ENCODE measurements at places on chromosomes 12 and 14.

DNA sequence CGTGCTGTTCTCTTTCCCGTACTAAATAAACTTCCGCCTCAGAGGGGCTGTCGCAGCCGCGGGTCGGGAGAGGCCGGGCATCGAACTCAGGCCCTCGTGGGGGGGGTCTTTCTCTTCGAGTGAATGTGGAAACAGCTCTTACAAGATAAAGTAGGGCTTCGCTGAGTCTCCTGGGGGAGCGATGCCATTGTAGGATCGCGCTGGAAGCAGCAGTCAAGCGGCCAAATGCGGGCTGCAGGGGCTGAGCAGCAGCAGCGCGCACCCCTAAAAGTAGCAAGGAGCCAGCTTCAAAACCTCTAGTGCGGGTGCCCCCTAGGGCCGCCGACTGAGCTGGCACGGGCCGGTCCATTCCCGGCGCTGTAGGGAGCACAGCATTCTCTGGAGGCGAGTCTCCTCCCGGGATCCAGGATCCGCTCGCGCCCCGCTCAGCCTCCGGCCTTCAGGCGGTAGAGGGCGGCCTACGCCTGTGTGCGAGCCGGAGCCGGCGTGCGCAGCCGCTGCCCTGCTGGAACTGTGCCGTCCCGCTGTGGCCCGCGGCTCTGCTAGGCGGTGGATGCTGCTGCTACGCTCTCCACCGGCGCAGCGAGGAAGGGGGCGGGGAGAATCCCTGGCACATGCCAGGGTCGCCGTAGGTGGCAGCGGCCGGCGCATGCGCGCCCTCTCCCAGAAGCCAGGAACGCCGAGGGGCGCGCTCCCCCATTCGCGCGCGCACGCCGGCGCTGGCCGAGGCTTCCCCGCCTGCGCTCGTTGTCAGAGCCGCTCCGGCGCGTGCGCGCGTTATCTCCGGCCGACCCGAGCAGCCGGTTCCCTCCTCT is at the start of gene FUT8:
Gene FUT8 (plus strand): TSS at position 699 of the 815 bp plus-strand sequence. CDS start 148,834 bp downstream, outside the sequence.
- DNase-seq, result peak; percentile 95

- no peak for DNase-seq
Observed at GRCh38 chr12:12194206-12194605, 72.6 kb downstream of the LRP6 start.

DNA sequence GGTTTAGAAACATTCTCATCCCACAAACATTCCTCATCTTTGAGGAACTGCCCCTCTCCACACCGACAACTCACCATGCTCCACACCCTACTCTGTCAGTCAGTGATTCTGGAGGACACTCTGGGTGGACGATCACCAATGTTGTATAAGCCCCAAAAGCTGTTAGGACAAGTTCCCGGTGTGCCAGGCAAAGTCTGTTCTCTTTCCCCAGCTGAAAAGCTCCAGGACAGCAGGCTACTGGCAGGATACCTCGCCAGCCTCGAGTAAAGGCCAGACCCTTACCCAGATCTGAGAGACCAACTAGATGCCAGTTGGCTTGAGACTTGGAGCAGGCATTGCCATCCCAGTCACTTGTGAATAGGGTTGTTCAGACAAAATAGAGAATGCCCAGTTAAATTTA is 12.0 kb downstream of the KRT5 start:
- DNase-seq, result no peak

GRCh38 chr14:65434216-65434850 is 21.8 kb downstream of the FUT8 start:
- DNase-seq, result no peak

- no peak for DNase-seq
Observed at GRCh38 chr12:104751594-104751993, 206.5 kb downstream of the SLC41A2 start.

GRCh38 chr12:131833288-131833895 is 5.2 kb downstream of the MMP17 start:
- DNase-seq, result no peak

GRCh38 chr14:59905188-59905587 is 14.8 kb upstream of the LRRC9 start:
- no peak for DNase-seq

- DNase-seq, result no peak
Observed at GRCh38 chr12:108896336-108896735, 16.4 kb downstream of the DAO start.

DNA sequence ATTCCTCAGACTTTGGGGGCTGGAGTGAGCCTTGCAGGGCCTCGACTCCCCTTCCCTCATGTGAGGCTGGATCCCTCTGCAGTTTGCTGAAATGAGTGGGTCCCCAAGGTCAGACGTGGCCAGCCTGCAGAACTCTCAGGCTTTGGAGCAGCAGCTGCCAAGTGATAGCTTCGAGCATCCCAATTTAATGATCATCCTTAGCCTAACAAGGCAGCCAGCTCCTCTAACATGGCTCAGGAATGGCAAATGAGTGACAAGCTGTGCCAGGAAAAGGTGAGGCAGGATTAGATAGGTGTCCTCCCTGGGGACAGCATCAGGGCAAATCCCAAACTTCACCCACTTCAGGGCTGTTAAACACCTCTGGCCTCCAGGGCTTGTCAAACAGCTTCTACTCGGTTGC is 130.7 kb upstream of the PWP1 start:
- no peak for DNase-seq

GRCh38 chr14:93214598-93214997 is 7.5 kb downstream of the UBR7 start:
- no peak for DNase-seq
